ENCODE measurements at places on chromosomes 3 and 15. TPM values are rescaled to one million over a fixed set of nuclear protein-coding genes. Genes with fewer than 3 reads are reported as not detected.

- DNase-seq: peak; percentile 62
Observed at GRCh38 chr3:65669163-65669875, 369.4 kb downstream of the MAGI1 start.

DNA sequence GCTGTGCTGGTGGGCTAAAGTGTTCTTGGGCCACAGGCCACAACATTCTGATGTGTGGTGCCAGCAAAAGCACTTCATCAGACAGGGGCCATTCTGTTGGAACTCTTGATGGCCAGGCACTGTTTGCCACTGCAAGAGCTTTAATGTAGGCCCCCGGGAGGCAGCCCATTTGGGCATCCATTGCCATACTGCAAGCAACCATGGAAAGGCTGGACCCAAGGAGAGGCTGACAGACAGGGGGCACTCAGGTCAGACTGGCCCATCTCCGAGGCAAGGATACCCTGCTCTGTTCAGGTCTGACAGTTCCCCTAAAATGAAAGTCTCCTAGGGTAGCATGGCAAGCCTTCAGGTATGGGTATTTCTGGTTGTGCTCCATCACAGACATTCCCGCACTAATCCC lies 64.2 kb downstream of the FAM227B start:
- no peak for DNase-seq

DNA sequence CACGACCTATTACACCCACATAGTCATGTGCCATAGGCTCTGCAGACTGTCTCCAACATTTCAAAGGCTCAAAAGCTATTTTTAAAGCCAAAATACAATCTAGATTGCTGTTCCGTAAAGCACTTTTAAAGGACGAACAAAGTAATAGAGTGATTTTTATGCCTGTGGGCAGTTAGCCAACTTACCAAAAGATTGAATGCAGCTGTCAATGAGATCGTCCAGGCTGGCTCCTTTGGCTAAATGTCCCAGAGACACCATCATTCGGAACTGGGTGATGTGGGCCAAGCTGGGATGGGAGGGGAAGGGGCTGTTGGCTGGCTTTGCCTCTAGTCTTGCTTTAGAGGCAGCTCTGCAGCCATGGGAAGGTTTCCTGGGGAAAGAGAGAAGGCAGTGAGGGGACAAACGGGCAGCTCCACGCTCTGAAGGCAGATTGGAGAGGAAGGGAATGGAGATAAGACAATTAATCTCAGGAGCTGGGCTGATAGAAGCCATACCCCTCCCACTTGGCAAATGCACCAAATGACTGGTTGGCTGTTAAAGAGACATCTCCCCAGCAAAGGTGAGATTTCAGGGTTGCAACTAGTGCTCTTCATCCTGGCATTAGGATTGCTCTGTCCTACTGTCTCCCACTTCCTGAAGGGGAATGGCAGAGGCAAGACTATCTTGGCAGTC lies 4.8 kb downstream of the RASGRP1 start:
- no peak for DNase-seq

- DNase-seq: no peak
Observed at GRCh38 chr3:56087451-56088053, 380.7 kb downstream of the ERC2 start.

DNA sequence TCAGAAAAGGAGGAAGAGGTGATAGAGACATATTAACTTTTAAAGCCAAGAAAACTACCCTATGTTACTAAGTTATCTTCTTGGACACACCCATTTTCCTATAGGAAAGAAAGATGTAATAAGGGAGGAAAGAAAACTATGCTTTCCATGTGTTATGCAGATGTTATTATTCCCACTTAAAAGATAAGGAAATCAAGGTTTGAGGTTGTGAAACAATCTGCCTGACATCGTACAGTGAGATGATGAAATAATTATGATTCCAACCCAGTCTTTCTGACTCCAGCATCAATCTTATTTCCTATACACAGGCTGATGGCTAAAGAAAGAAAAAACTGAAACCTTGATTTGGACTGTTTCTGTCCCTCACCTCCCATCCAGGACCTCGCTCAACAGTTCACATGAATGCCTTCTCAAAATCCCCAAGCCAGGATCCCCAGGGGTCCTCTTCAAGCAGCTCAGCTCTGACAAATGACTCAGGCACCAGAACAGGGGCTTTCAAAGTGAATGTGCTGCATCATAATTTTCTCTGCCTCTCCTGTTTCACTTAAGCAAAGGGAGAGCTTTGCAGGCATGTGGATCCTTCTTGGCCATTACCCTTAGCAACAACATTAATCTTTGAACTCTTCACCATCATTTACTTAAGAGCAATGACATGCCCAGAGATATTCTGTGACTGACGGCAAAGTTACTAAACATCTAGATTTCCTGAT lies 12.4 kb upstream of the EID1 start:
- no peak for DNase-seq

DNA sequence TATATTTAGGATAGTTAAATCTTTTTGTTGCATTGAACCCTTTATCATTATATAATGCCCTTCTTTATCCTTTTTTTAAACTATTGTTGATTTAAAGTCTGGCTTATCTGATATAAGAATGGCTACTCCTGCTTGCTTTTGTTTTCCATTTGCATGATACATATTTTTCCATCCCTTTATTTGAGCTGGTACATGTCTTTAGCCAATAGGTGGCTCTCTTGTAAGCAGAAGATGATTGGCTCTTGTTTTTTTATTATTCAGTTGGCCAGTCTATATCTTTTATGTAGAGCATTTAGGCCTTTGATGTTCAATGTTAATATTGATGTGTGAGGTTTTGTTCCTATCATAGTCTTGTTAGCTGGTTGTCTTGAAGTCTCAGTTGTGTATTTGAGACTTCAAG lies 99.5 kb upstream of the MCTP2 start:
- no peak for DNase-seq

GRCh38 chr15:50028326-50028725 lies 90.7 kb downstream of the ATP8B4 start:
- peak; percentile 34 for DNase-seq

DNA sequence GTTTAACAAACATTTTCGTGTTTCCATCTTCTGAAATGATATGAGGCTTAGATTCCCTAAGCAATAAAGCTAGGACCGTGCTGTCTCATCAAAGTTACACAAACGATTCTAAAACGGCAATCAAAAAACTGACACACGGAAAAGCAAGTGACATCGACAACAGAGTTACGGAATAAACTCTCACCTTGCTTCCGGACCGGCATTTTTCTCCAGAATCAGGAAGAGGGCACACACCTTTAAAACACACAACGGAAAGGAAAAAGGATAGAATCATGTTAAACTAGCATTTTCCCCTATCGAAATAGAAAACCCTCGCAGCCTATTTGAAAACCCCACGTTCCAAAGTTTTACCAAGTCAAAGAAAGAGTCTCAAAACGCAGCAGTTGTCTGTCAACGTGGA lies 1.4 kb downstream of the DLG1 start:
- DNase-seq: no peak

The RTP1 gene
- total RNA-seq: not detected

The PHC3 gene
- total RNA-seq: 39.1 TPM

The MKRN2OS gene
- total RNA-seq: 1.8 TPM

Measured in renal cortical epithelial cell (primary cell).